ENCODE measurements at places on chromosomes 16 and 17.

DNA sequence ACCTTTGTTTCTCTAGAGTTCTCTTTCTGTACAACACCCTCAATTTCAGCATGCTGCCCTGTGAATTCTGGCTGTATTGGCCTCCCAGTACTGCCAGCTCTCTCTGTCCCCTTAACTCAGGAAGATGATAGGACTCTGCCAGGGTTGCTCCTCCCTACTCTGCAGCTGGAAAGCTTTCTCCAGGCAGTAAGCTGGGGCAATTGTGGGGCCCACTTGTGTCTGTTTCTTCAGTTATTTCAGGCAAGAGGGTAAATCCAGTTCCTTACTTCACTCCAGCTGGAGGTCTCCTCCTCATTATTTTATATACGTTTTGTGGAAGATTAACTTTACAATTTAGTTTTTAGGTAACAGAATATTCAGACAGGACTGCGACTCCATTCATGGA, 9.9 kb downstream of the C17orf100 start:
- DNase-seq = no peak

DNA sequence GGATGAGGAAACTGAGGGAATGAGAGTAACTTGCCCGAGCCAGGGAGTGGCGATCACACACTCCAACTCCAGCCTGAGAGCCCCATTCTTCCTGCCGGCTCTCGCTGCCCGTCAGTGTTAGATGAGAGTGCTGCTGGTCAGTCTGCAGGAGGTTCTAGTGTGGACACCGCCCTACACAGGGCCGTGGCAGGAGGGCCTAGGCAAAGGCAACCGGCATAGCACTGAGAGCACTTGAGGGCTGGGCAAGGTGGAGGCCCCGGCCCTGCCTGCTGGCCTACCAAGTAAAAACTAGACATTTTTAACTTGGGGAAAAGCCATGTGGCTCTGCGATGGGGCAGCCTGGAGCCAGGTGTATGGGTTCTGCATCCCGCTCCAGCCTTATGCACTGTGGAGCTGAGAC, 354.8 kb downstream of the SEC14L1 start:
- no peak for DNase-seq

GRCh38 chr17:80036715-80037477, 454 bp downstream of the CCDC40 start:
- DNase-seq = peak; percentile 45

GRCh38 chr16:46649588-46650253, 28.5 kb upstream of the SHCBP1 start:
- DNase-seq = no peak

DNA sequence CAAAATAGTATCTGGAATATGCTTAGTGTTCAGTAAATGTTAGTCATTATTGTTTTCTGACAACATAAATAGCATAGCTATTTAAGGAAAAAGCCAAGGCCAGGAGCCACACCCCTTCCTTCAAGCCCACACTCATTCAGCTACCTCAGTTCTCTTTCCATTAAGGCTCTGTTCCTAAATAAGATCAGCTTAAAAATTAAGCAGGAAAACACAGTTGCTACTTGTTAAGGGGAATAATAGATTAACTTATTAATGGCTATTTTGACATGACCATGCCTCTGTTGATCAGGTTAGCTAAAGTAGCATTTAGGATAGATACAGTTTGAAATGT, 158.1 kb downstream of the CHD9 start:
- DNase-seq = peak; percentile 9

DNA sequence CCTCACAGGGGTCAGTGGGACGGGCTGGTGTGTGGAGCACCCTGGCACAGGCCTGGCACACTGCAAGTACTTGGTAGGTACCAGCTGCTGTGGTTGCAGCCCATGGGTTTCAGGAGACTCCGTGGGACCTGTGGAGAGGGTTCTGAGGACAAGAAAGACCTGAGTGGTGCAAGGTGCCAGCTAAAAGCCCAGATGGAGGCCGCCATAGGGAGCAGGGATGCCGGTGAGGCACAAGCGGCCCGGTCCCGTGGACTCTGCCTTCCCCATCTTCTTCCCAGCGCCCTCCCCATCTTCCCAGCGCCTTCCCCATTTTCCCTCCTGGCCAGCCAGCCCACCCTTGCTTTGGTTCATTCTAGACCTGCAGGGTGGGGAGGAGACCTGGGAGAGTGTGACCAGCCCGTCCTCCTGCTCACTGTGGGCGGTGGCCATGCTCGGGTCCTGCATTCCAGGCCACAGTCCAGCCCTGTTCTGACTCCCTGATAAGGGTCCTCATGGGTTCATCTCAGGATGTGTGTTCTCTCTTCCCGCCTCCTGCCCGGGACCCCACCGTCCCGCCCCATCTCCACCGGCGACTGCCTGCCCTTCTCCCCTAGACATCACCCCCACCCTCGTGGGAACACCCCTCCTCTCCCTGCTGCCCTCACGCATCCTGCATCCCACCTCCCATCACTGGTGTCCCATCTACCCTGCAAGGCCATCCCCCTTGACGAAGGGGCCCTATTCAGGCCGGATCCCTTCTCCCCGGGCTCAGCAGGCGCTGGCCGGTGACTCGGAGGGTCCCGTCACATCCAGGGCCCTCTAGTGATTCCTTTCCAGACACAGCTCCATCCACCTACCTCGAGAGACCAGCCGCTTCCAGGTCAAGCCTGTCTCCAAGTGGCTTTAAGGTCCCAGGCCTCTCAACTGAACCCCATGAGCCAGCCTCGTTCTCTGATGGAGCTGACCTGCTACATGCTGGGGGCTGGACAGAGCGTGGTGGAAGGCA, 3.4 kb downstream of the ZNF469 start:
- DNase-seq = no peak

DNA sequence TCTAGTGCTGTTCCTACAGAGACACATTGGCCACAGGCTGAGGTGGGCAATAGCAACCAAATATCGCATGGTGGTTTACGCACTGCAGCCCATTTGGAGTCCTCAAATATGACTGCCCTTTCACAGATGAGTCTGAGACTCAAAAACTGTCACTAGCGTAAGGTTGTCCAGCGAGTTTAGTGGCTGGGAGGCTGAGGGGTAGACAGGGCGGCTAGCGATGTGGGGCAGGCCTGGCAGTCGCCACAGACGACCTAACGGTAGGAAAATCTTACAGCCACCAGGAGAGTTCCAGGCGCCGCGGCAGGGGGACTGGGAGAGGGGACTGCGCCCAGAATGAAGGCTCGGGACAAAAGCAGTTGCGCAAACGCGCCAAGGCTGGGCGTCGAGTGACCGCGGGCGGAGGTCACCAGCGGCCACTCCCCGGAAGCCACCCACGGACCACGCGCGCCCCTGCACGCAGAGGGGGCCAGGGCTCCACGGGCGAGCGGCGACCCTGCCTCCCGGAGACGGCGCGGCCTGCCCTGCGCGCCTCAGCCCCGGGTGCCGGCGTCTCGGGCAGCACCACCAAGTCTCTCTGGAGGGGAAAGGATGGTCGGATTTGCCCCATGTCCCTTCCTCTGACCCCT, 699 bp upstream of the MAP1LC3B start:
- peak; percentile 86 for DNase-seq

- DNase-seq = no peak
Observed at GRCh38 chr17:21463204-21463661, 87.1 kb downstream of the KCNJ12 start.

- DNase-seq = peak; percentile 9
Observed at GRCh38 chr16:13999895-14000425, 71.2 kb upstream of the MRTFB start.

All from erythroblast (primary cell).